CD4-positive, alpha-beta memory T cell (primary cell): ENCODE measurements at places on chromosomes 4 and X. TPM values are rescaled to one million over a fixed set of nuclear protein-coding genes. Genes with fewer than 3 reads are reported as not detected.
A peak's percentile ranks its signal among the peaks of the same experiment; 100 is the strongest.

GRCh38 chr4:137524725-137525369 is 7.4 kb downstream of the PCDH18 start:
- no peak for DNase-seq

DNA sequence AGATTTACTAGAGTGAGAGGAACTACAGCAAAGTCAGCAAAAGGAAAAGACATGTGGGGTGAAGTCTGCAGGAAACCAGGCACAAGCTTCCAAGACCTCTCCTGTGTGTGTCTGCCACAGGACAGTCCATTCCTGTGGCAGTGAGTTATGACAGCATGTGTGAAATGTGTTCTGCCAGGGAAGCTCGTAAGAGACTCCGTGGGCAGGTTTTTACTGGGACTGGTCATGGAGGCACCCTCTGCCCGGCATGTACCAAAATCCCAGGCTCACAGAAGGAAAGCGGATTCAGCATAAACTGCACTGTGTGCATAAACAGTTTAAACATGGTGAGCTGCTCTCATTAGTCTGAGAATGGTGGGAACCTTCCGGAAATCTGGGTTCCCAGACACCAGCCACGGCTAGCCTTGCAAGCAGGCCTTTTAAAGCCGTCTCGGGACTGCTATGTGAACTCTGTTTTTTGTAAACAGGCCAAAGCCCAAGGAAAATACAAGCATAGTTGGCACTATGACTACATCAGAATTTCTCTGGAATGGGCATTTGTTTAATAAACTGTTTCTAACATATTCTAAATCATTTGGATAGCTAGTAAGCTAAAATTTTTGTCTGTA is 288.5 kb downstream of the TENM3 start:
- DNase-seq: no peak

- DNase-seq: no peak
Observed at GRCh38 chr4:182240161-182241130, 2.8 kb upstream of the TENM3 start.

DNA sequence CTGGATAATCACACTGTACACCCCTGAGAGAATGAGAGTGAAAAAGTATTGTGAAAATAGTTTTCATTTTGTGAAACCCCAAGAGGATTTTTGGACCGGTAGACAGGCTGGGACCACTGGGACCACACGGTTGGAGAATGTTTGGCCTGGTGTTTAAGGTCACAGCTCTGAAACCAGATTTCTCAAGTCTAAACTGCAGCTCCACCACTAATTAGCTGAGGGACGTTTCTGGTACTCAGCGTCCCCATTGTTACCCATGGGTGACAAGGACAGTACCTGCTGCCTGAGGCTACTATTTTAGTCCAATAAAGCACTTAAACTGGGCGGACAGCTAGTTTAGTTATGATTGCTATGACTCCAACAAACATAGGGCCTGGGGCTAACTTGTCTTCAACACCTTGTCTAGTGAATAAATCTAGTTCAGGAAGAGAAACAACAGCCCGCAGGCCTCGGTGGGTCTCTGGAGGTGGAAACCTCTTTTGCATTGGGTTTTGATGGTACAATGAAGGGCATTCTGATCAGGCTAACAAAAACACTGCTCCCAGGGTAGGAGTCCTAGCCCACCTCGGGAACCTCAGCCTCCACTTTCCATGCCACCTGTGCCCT is 509 bp upstream of the USP11 start:
- no peak for DNase-seq

DNA sequence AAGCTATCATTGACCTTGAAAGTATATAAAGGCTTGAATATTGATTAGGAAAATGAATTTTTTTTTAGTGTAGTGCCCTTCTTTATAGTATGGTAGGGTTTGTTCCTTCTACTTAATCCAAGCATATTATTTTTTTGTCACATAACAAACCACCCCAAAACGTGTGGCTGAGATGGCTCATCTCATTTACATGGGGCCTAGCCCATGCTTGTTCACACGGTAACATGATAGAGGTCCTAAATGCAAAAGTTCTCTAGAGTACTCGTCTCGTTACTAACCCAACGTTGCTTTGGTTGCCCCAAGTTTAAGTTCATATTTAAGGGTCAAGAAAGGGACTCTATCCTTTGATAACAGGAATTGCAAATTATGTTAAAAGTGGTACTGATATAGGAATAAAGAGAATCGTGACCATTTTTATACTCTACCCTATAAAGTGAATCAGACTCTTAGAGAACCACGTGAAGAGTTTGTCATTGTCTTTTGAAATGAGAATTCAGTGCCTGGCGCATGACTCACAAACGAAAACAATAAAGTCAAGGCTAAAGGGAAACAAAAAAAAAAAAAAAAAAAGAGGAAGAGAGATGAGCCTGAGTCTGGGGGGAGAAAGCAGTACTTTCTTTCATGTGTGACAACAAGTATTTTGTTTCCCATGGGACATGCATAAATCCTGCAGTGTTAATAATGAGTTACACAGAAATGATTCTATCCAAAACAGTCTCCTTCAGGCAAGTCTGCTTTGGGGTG is 402.8 kb upstream of the NWD2 start:
- no peak for DNase-seq

DNA sequence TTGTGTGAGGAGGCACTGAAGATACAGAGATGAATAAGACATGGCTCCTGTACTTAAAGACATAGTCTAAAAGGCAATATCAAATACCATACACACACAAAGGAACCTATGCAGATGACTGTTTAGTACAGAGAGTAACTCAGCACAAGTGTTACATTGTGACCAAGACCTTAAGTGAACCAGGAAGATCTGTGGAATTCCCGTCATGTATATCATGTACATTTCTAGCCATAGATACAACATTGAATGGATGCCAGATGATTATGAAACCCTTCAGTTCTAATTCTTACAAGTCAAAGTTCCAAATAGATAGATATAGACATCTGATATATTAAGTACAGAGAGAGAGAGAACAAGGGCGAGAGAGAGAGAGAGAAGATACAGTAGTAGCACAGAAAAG is 73.2 kb downstream of the PAK3 start:
- no peak for DNase-seq

GRCh38 chr4:162422312-162422711 is 258.5 kb upstream of the FSTL5 start:
- DNase-seq: no peak

DNA sequence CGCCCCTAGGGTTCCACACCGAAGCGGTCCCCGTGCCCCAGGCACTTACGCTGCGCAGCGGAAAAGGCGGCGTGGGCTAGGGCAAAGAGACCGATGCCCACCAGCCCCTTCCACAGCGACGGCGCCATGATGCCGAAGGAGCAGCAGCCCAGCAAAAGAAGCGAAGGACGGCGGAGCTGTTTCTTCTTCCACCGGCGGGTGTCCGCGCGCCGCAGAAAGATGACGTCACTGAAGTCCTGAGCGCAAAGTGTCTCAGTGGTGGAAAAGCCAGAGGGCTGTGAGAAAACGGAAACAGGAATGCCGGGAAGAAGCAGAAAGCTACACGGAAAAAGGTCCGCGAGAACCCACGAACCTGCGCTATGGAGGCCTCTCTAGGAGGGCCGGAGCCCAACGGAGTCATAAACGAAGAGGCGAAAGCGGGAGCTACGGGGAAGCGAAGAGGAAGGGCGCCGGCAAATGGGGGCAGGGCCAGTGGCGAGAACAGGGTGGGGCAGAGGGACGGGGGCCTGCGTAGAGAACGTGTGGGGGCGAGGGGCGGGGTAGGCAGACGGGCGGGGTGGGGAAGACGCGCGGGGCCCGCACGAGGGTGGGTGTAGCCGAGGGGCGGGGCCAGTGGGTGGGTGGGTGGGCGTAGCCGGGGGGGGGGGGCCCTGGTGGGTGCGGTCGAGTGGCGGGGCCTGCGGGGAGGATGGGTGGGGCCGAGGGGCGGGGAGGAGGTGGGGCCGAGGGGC is at the start of gene MMGT1:
MMGT1 (minus strand) TSS at position 441 of the 731 bp plus-strand sequence; CDS start at position 128, 313 bp downstream.
- peak; percentile 85 for DNase-seq

Gene GPR50
- not detected for polyA plus RNA-seq

Gene PPARGC1A
- polyA plus RNA-seq: not detected

Gene UGT2B17
- not detected for polyA plus RNA-seq
